ENCODE measurements at places on chromosomes 7 and 10.

DNA sequence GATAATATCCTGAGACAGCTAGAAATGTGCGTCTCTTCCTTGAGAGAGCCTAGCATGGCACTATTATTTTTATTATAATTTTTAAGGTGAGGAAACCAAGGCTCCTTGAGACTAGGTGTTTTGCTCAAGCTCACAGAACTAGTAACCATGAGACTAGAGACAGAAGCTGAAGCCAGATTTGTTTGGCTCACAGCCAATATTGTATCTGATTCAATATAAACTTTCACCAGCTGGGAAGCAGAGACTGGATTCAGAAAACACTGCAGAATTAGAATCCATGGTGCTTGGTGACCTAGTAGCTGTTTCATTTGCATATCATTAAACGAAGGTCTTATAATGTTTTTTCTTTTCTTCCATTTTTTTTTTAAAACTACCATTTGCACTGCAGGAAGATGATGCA is 64.4 kb downstream of the DNAJB9 start:
- DNase-seq: no peak

DNA sequence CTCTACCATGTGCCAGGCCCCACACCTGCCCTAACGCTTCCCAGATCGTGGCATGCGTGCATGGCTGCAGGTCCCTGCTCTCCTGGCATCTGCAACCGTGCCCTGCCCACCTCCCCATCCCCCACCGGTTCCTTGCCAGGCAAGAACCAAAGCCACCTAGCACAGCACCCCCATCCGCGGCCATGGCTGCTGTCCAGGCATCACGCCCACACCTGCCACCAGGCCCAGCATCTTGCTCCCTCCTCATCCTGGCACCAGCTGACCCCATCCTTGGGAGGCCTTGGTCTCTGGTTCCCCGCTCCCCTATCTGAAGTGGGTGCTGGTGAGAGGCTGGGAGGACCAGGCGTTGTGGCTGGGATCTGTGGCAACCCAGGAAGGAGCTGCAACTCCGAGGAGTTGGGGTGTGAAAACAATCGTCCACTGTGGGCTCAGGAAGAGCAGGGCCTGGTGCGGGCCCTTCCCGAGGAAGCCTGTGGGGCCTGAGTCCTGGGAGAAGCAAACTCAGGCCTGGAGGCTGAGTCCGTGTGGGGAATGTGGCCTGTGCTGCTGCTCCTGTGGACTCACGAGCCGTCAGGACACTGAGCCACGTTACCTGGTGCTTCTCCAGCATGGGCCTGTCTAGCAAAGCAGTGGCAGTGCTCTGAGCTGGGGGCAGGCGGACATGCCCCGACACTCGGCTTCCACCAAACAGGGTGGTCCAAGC is 417.1 kb downstream of the DNAJB6 start:
- DNase-seq: no peak

GRCh38 chr7:37442268-37442667 is 6.4 kb downstream of the ELMO1 start:
- DNase-seq: no peak

DNA sequence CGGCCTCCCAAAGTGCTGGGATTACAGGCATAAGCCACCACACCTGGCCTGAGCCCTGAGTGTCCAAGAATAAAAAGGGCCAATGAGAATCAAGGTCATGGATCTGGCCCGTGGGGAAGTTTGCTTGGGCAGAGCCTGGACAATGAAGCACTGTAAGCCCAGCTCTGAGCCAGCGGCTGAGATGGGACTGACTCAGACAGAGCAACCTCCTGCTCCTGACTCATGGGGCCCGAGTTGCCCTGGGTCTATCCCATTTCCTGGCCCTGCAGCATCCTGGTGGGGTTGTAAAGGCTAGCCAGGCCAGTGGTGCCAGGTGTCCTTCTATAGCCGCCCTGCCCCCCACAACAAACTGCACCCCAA is 5.2 kb upstream of the MYH16 start:
- DNase-seq: no peak

GRCh38 chr10:86269332-86269731 is 97.3 kb downstream of the GRID1 start:
- DNase-seq: no peak

- no peak for DNase-seq
Measured at GRCh38 chr10:588246-589165, 101.0 kb downstream of the DIP2C start.

DNA sequence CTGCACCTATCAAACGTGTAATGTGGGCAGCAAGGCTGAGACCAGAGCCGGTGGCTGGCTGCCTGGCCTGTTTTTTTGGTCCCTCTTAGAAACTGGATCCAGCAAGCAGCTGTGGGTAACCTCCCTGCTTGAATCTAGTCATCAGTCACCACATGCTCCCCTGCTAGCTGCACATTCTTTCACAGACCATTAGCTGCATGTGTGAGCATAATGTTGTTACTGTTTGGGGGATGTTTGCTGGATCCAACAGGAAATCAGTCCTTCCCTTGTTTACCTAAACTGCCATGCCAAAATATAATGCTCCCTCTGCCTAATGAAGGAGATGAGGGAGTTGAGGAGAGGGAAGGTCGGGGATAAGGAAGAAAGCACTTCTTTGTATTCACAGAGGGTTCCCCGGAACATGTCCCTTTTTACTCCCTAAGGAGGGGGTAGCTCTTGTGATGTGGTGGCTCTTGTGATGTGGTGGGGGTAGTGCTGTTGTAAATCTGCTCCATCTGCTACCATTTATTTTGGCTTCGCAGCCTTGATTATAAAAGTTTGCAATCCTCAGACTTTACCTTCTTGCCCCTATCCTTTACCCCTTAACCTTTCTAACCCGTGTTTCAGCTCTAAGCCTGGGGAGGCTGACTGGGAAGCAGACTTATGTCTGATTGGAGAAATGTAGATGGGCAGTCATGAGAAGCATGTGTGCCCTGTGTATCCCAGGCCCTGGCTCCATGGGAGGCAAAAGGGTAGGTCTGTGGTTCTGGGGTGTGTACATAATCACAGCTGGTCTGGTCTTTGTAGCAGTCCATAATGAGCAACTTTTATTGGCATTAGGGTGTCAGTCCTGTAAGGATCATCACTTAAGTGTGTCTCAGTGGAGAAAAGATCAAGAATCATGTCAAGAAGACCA is 20.8 kb downstream of the LOXL4 start:
- DNase-seq: no peak

- no peak for DNase-seq
Measured at GRCh38 chr7:4123823-4124222, 558.3 kb upstream of the FOXK1 start.

DNA sequence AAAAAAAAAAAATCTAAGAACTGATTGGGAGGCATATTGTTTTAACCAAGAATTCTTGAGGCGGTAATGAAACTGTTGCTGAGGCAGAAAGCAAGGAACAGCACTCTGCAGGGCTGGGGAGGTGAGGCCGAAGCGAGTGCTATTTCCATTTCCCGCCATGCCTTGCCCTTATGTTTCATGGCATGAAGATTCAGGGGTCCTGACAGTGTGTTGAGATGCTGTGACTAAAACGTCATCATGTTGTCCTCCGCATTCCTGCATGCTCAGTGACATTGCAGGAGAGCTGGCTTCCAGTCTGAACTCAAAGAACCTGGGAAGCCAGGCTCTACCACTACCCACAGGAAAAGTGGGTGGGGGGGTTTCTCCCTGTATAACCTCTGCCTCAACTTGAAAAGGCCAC is 85.2 kb downstream of the EBF3 start:
- DNase-seq: no peak

GRCh38 chr10:100827819-100828737 is 82.7 kb downstream of the PAX2 start:
- DNase-seq: no peak

DNA sequence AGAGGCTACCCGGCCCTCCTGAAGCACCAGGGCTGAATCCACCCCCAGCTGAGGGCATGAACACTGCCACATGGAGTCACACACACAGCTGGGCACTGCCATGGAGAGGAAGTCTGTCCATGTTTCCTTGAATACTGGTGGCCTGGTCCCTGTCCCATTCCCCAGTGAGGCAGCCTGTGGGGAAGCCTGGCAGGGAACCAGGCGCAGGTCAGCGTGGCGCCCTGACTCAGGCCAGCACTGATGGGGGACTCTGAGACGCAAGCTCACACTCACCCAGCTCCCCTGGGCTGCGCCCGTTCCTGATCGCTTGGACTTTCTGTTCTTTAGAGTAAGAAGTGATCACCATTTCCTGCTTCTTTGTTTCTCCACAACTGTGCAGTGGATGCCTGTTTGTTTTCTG is 128.3 kb downstream of the EGFR start:
- no peak for DNase-seq

DNA sequence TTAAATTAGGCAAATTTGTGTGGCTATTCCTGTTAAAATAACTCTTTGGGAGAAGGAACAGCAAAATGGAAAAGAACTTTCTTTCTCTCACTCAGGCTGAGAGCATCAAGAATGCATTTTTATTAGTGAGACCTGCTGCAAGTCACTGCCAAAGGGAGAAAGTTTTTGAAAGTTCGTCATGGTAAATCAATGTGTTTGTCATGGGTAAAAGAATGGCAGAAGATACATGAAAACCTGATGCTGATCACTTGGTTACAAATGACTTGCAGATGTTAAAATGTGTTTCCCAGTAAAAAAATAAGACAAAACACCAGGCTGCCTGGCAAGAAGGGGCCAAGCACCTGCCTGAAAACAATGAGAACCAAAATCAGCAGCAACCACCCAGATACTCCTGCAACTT is 484.7 kb upstream of the NRP1 start:
- no peak for DNase-seq

- no peak for DNase-seq
Measured at GRCh38 chr10:101284744-101285463, 55.6 kb upstream of the LBX1 start.

DNA sequence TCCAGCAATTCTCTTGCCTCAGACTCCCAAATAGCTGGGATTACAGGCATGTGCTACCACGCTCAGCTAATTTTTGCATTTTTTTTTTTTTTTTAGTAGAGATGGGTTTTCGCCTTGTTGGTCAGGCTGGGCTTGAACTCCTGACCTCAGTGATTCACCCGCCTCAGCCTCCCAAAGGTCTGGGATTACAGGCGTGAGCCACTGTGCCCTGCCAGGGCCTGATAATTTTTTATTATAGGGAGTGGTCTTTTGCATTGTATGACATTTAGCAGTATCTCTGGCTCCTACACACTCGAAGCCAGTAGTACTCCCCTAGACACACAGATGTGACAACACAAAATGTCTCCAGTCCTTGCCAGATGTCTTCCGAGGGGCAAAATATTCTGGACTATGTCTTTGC is 124.0 kb downstream of the DKK1 start:
- DNase-seq: no peak

- DNase-seq: no peak
Measured at GRCh38 chr10:25047591-25048301, 31.3 kb downstream of the THNSL1 start.

DNA sequence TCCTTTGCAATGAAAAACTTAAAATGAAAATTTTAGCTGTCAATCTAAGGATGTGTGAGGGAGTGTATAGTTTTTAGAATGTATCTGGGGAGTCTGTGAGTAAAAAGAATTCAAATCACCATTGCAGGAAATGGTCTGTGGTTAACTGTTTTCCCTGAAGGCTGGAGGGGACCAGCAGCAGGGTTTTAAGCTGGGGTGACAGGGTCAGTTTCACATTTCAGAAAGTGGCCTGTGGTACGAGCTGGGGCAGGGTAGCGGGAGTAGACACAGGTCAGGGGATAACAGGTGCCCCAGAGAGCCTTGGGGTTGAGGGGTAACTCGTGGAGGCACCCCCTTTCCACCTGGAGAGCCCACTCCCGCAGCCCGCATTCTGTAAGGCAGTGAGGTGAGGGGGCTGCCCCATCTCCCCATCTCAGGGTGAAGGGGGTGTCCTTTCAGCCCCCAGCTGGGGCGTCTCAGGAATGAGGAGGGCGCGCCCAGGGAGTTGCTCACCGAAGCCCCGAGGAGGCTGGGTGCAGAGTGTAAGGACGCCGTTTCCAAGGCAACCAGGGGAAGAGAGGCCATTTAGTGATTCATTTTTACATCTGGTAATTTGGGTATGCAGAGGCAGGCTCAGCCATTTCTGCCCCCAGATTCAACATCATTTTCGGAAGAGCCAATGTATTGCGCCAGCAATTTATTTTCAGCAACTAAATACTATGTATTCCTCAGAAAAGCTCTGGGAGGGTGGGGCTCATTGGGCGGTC is 168.9 kb downstream of the SLIT1 start:
- DNase-seq: no peak

DNA sequence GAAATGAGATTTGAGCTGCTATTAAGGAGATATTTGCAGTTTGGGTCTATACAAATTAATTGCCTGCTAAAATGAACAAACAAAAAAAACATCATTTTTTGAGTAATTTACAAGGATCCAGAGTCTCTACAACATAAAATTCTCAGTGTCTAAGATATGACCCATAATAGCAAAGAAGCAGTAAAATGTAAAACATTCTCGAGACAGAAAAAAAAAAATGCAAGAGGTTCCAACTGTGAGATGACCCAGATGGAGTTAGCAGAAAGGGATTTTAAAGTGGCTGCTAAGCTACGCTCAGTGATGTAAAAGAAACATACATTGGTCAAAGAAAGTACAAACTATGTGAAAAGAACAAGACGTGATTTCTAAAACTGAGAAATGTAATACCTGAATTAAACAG is 471.0 kb downstream of the SH2D4B start:
- no peak for DNase-seq

DNA sequence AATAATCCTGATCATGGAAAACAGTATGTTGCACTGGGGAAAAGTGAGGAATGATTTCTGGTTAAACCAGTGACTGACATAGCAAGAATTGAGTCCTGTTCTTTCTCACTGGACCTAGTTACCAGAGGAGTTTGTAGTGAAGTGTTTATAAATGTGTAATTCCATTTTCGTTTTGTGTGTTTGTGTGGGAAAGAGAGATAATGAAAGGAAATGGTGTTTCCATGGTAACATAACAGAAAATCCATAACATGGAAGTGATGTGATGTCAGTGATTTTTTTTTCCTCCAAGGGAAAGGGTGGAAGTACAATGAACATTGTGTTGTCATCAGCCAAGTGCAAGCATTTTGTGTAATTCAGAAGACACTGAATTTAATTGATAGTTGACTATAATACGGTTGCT is 283.9 kb downstream of the PLXDC2 start:
- DNase-seq: no peak

DNA sequence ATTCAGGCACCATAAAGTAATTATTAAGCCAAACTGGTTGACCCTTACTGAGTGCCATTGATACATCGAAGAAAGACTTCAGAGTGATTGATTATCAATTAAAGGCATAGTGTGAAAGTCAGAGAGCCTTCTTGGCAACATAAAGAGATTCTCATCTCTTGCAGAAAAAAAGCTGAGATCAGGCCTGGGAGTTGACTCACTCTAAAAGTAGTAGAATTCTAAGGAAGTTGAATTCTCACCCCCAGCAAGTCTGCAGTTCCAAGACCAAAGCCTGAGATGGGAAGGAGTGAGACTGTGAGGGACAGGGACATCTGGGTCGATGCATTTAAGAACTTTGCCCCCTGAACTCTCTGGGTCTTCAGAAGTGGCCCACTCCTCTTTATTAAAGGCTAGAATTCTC is 21.6 kb upstream of the ERCC6 start:
- DNase-seq: no peak

DNA sequence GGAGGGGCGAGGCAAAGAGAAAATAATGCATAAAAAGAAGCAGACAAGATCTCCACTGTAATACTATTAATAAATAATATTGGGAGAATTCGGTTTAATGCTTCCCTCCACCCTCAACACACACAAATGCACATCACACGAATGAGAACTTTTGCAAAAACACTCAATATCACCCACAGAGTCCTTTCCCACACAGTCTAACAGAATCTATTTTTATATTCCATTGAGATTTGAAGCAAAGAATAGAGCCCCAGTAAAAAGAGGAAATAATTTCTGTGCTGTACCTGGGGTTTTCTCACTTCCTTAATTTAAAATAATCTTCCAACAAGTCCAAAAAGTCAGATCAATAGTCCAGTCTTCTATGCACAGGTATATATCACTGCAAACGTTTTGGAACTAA is 17.0 kb downstream of the PIK3AP1 start:
- no peak for DNase-seq

GRCh38 chr10:45438466-45439090 is 64.6 kb downstream of the ALOX5 start:
- no peak for DNase-seq
